ENCODE measurements at places on chromosomes 2 and 18.

GRCh38 chr2:119716284-119716672, 37.3 kb downstream of the TMEM177 start:
- no peak for DNase-seq

DNA sequence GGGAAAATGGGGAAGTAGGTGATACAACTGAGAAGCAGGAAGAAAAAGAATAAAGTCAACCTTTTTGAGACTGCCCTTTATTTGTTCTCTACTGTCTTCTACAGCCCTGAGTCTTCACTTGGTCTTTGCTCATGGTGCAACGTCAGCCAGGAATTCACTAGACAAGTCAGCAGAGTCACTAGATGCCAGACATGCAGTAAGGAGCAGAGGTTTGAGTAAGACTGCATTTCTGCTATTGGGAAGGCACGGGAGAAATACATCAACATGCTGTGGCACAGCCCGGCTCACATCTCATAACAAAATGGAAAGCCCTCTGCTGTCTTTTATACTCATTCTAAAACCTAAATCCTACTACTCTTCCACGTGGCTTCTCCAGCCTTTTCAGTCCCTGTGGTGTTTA, 67.1 kb downstream of the PRELID3A start:
- DNase-seq: no peak

DNA sequence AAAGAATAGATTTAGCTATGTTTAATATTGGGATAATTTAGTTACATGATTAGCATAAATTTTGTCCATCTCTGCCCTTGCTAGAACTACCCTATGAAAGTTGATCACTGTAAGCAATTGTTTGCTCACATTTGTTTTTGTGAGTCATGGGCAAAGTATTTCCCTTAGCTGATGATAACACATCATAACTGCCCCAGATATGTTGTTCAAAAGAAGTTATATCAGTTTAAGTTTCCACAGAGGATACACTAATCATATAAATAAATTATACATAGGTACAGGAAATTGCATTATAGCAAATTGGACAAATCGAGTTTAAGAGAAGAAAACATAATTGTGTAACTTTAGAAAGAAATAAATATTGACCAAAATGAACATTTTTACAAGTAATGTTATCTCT, 223.2 kb upstream of the PIK3C3 start:
- DNase-seq: no peak

DNA sequence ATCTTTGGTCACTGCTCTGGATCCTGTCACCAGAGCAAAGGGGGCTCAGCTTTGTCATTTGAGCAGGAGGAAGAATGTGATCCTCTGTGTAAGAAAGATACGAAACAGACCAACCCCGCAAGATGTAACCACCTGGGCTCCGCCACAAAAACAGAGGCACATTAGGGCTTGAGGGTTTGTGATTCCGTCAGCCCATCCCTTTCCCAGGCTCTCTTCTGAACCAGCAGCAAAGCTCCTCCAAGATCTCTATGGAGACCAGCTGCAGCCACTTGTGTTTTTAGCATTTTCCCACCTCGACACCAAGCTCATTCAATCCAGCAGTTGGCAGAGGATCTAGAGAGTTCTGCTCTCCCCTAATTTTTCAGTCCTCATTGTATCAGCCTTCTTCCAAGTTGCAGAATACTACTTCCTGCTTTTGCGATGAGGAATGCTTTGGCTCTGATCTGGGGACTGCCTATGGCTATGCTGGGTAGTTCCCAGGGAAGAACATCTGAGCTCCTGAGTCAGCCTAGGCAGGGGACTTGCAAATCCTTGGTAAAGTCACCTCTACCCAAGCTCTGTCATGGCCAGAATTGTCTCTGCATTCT, 139.6 kb upstream of the RAB12 start:
- no peak for DNase-seq

GRCh38 chr2:159226608-159227385, 59.7 kb downstream of the WDSUB1 start:
- DNase-seq: no peak

DNA sequence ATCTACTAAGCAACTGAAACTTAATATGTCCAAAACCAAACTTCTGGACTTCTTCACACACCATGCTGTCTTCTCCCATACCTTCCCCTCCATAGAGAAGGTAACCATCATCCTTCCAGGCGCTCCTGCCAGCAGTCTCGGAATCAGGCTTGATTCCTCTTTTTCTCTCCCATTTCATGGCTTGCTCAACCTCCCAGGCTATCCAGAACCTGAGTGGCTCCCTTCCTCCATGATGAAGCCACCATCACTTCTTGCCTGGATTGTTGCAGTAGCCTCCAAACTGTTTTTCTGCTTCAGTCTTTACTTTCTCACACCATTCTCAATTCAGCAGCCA, 40.1 kb upstream of the NDUFV2 start:
- DNase-seq: no peak

- no peak for DNase-seq
Measured at GRCh38 chr2:148519013-148519412, 125.5 kb upstream of the EPC2 start.

DNA sequence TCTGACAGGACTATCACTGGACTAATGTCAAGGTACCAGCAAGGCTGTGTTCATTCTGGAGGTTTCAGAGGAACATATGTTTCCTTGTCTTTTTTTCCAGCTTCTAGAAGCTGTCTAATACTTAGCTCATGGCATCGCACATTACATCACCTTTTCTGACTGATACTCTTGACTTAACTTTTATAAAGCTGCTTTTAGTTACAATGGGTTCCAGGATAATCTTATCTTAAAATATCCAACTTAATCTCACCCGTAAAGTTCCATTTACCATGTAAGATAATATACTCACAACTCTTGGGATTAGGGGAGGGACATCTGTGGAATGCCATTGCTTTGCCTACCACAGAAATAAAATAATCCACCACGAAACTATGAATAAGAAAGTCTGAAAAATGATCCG, 394.2 kb downstream of the CDH19 start:
- no peak for DNase-seq

DNA sequence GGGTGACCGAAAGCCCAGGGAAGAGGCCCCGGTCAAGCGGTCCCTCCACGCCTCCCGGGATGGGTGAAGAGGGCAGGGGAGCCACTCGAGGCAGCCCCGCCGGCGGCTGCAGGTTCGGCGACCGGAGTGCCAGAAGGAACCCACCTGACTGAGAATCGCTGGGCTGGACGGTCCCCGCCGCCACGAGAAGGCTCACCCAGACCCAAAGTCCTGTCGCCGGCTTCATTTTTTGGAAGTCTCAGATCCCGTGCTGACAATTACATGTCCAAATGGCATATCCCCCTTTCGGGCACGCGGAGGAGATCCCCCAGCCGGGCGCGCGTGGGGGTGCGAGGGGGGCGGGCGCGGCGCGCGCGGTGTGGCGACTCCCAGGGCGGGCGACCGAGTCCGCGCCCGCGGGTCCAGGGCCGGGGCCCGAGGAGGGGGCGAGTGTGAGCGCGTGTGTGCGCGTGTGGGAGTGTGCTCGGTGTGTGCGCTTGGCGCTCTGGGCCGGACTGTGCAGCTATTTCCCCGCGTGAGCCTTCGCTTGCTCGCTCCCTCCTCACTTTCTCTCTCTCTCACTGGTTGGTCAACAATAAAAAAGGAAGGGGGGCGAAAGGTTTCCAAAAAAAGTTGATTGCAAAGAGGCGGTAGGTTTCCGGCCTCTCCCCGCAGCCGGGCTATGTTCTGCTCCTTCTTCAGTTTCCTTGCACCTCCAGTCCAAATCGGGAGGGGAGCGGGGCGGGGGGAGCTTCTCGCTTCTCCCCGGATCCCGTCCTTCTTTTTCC, at the start of gene ERBB4:
Gene ERBB4, minus strand, starts transcription at position 498 of the 767 bp plus-strand sequence. Its CDS starts 272 bp downstream, at position 226.
- no peak for DNase-seq

DNA sequence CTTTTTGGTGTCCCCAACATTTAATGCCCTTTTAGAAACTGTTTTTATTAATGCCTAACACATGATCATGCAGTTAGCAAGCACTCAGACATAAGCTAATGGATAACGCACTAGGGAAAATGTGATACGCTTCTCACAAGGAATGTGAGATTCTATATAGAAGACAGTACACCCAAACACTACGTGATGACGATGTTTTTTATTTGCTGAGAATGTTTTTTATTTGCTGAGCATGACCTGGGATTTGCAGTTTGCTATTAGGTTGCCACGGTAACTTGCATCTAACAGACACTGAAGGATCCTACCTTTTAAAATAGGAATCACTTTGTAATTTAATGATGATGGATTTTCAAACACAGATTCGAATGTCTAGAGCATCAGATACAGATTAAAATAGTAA, 4.9 kb downstream of the SMC6 start:
- no peak for DNase-seq

- DNase-seq: no peak
Measured at GRCh38 chr2:74886811-74887210, 52.9 kb downstream of the HK2 start.

- DNase-seq: no peak
Measured at GRCh38 chr2:88095022-88095421, 27.4 kb downstream of the SMYD1 start.

- no peak for DNase-seq
Measured at GRCh38 chr2:207073412-207073800, 92.3 kb downstream of the KLF7 start.

- no peak for DNase-seq
Measured at GRCh38 chr2:143422681-143423080, 293.5 kb downstream of the ARHGAP15 start.

GRCh38 chr18:36692371-36692770, 136.4 kb downstream of the TPGS2 start:
- DNase-seq: no peak

- DNase-seq: peak; percentile 88
Measured at GRCh38 chr2:128232965-128233789, 85.5 kb downstream of the HS6ST1 start.

GRCh38 chr18:79883461-79884293, 67.8 kb downstream of the SLC66A2 start:
- peak; percentile 7 for DNase-seq

DNA sequence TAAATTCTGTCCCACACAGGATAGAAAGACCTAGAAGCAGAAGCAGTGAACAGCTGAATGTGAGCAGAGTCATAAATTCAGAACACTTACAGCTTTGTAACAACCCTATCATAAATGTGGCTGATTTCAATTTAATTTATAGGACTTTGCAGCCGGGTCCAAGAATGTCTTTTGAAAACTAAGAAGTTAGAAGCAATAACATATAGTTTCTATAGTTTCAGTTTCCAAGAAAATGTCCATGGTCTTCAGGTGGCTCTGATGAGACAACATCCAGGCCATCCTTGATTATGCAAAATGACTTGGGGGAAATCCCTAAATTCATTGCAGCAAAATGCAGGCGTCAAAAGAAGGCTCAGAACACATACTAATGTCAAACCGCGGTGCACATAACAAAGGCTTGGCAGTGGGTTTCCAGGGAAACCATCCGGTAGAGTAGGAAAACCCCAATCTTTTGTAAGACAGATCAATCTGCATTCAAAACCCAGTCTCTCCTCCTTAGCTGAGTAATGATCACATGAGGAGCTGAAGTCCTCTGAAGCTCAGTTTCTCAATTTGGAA, 442.2 kb upstream of the ID2 start:
- peak; percentile 34 for DNase-seq

DNA sequence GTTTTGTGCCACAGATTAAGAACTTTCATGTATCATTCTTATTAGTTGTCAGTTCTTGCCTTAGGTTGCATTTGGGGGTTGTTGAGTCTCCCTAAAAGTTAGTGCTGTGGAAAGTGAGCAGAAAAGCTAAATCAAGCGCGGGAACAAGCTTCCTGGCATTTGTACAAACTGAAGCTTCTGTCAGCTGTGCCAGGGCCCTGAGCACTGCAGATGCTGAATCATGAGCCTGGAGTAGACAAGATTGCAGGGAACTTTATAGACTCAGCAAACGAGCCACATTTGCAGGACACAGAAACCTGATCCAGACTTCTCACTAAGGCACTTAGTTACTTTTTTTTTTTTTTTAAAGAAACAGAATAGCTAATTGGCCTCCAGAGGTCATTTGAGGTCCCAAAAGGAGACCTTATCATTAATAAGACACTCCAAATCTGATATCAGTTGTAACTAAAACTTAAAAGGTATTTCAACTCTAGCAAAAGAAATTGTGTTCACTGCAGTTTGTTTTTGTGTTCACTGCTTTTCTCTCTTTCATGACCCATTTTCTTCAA, 88.7 kb downstream of the ADAM23 start:
- DNase-seq: no peak

- no peak for DNase-seq
Measured at GRCh38 chr18:6257950-6258349, 156.8 kb downstream of the L3MBTL4 start.

- peak; percentile 31 for DNase-seq
Measured at GRCh38 chr2:26922405-26923188, 47.8 kb upstream of the MAPRE3 start.

DNA sequence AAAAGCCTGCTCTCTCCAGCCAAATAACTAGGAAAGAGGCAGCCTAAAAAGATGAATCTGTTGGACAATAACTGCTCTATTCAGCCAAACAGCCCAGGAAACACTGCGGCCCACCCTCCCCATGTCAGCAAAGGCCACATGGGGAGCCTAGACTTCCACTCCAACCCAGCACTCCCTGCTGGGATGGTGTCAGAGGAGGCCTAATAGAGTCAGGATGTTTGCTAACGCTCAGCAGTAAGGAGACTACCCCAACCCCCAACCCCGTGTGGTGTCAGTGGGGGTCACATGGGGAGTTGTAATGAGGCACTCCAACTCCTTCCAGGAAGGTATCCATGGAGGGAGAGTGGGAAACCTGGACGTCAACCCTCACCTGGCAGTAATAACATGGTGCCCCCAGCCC, 41.6 kb downstream of the ZBTB7C start:
- no peak for DNase-seq

- DNase-seq: no peak
Measured at GRCh38 chr2:22912398-22912797, 472.6 kb upstream of the KLHL29 start.

DNA sequence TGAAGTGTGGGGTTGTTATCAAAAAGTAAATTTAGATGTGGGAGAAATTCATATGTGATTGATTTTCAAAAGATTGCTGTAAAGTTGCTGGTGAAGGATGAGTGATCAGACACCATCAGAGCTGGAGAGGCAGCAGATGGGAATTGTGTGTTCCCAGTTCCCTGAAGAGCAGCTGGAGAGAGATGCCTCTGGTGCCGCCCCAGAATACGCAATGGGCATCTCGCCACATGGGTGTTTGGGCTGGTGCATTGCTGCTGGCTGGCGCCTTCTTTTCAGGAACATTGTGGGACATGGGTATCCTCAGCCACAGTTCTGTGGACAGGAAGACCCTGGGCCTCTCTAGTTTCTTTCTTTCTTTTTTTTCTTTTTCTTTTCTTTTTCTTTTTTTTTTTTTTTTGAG, 11.9 kb downstream of the ATG4B start:
- DNase-seq: no peak

DNA sequence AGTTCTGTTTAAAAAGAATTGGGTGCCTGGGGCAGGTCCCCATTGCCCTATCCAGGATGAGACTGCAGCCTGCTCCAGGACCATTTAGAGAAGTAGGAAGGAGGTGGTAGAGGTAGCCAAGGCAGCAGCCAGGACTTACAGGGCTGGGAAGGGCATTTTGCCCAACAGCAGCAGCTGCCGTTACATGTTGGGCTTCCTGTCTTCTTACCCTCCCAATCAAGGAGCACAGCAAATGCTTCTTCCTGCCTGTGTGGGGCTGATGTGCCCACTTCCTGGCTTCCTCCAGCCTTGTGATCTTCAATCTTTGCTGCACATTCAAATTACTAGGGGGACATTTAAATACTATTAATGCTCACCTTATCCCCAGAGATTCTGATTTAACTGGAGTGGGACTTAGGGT, 112.0 kb downstream of the QPCT start:
- DNase-seq: peak; percentile 9
